Muscle of back (tissue), 13 donors: ENCODE measurements at places on chromosomes 16 and 17. TPM values are rescaled to one million over a fixed set of nuclear protein-coding genes. Genes with fewer than 3 reads are reported as not detected.

DNA sequence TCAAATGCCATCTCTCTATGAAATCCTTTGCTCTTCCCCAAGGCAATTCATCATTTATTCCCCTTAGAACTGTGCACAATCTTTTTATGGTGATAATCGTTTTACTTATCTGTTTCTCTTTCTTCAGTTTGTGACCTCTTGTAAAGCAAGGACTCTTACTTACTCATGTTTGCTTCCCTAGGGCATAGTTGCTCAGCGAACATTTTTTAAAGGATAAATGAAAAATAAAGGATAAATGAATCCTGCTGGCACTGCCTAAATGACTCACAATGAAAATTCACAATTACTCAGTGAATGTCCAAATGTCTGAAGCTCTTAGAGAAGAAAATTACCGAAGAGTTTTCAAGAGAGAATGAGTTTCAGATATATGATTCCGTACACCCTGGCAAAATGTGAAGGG is 671.7 kb downstream of the CDH11 start:
- no peak for DNase-seq

DNA sequence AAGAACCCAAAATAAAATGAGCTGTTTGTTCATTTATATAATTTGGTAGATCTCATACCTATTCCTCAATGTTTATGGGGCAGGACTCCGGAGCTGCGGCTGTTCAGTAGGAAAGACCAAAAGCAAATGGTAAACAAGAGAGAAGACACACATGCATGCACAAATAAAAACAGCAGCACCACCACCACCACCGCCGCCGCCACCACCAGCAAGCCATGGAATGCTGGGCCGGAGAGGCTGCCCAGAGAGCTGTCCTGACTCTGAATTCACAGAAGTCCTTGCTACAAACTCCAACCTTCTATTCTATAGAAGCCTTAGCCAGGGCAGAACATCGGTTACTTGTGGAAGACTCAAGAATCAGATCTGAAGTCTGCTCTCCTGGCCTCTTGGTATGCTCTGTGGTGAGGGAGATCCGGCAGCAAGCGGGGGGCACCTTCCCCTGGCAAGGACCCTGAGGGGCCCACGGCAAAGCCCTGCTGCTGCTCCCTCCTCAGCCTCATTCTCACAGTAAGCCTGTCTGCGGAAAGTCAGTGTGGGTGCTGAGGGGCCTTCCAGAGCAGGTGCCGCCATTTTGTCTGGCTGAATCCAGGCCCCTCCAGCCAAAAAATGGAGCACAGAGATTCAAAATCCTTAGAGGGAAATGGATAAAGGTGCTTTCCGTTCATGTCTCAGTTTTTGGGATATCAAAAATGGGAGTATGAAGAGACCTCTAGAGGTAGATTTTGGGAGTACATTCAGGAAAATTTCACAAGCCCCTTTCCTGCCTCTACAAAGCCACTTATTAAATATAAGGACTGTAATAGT is 6.4 kb upstream of the FOXJ1 start:
- no peak for DNase-seq

- no peak for DNase-seq
Measured at GRCh38 chr17:55466671-55467070, 44.6 kb downstream of the SMIM36 start.

DNA sequence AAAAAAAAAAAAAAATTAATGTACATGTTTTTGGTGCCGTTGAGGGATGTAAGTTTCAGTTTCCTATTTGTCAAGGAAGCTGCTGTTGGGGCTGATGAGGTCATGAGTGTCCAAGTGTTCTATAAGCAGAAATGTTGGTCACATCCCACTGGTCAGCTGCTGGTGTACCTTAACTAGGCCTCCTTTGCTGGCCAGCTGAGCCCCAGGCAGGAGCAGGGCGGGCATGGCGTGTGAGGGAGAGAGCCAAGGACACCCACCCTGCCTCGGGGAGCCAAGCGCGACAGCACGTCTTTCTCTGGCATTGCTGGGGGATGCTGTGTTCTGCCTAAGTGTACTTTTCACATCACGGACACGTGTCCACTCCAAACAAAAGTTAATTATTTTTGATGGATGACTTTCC is 108.1 kb upstream of the CDC42EP4 start:
- DNase-seq, result no peak

GRCh38 chr17:43588664-43589435 is 42.7 kb upstream of the ETV4 start:
- DNase-seq, result no peak

GRCh38 chr17:49741009-49741691 is 22.8 kb downstream of the FAM117A start:
- no peak for DNase-seq

DNA sequence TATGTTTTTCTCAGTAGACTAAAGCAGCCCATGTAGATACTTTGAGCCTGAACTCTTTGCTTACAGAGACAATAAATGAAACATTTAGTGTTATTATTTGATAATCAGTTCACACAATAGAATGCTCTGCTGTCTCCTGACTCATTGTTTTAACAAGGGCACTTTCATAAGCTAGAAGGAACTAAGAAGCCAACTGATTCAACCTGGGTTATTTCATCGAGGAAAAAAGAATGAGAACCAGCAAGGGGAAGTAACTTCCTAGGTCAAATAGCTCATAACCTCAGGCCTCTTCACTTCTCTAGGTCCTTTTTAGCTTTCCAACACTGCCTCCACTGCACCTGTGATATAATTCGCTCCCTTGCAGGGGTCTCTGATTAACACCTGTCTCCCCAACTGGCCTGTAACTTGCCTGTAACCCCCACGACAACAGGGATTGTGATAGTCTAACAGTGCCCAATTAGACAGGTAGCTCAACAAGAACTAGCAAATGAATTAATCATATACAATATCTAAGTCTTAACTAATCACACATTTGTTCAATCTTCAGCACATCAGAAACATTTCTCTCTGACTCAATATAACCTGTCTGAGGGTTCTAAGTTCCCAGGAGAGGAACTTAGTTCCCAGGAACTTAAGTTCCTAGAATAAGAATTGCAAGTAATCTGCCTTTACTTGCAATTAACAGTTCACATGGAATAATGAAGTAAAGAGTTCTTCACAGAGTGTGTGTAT is 34.8 kb downstream of the RFFL start:
- DNase-seq, result no peak

DNA sequence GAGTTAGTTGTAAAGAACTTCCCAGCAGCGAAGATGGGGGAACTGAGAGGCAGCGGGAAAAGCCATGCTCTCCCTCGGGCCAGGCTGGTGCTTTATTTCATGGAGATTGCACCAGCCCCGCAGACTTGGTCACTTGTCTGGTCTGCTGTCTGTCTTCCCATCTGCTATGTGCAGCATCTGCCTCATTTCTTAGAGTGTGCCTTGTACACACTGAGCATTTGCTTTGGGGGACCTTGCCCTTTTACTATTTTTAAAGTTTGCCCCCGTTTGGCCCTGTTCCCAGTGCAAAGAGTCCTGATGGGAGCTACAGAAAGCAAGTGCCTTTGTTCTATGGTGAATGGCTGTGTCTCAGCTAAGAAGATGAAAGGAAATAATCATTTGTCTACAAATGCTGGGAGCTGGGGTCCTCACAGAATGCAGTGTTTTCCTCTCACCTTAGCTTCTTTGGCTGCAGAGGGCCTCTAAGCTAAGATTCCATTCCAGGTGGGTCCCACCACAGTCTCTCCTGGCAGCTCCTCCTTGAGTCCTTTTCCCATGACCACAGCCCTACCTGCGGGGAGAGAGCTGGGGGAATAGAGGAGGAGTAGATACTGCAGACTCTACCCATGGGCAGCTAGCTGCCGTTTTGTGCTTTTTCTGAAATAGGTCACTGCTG is 25.1 kb upstream of the CNOT1 start:
- no peak for DNase-seq

DNA sequence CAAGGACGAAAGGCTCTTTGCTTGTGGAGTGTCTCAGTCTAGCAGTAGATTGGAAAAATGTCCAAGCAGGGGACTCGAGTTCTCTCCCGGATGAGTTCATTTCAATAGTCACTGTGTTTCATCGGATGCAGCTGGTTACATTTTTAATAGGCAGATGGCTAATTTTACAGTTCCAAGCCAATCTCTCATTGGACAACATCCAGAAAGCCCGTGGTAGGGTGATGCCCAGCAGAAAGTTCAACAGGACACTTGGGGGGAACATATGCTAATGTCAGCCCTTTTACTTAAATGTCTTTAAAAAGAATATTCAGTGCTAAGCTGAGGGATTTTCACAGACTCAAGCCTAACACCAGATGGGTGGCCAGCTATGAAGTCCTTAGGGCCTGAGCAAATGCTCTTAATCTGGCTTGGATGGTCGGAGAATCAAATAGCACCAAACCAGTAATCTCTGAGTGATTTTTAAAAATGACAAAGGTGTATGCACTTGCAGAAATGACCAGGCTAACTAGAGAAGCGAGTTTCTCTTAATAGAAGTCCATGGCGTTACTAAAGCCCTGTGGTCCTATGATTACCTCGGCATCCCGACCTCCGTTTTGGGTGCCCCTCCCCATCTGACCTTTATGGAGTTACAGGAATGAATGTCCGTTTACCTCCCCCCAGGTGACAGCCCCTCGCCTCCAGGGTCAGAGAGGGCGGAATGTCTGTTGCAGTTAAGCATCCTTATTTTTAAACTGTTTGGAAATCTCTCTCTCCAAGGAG is 289.2 kb upstream of the SALL1 start:
- DNase-seq, result peak; percentile 14

DNA sequence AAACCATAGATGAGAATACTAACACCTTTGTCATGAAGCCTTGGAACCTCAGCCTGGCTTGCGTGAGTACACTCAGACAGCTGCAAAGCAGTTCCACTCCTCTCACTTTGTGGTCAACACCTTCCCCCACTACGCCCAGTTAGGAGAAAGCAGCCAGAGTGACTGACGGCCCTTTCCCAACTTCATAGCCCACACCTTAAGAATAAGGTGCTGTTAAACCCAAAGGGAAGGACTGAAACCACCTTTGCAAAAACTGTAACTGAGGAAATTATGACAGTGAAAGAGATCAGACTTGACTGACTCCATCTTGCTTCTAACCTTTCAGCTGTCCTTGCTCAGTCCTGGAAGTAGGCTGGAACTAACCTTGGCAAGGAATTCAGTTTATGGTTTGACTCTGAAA is 13.7 kb downstream of the N4BP1 start:
- DNase-seq, result no peak

GRCh38 chr16:66091471-66091891 is 275.0 kb upstream of the CDH5 start:
- DNase-seq, result no peak

DNA sequence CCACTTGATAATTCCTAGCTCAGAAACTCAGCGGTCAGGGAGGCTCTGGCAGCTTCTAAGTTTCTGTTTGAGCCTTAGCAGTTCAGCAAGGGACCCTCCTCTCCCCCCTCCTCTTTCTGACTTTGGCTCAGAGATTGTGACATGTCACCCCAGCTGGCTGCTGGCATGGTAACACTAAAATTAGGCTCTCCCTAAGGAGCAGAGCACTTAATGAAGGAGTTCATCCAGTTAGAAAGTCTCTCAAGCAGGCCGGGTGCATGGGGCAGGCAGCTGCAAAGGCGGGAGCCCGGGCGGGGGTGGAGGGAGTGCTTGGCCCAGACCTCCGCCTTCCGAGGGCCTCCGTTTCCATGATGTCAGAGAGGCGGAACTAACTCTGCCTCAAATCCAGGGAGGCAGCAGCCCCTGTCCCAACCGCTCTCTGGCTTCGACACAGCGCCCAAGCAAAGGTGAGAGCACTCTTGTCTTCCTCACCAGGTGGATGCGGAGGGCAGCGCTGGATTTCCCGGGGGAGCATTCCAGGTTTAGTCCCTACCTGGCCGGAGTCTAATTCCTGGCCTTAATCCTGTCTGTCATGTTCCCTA is 128.0 kb upstream of the PLCG2 start:
- peak; percentile 92 for DNase-seq

GRCh38 chr17:49434821-49435670 is 20.4 kb upstream of the PHB1 start:
- no peak for DNase-seq

DNA sequence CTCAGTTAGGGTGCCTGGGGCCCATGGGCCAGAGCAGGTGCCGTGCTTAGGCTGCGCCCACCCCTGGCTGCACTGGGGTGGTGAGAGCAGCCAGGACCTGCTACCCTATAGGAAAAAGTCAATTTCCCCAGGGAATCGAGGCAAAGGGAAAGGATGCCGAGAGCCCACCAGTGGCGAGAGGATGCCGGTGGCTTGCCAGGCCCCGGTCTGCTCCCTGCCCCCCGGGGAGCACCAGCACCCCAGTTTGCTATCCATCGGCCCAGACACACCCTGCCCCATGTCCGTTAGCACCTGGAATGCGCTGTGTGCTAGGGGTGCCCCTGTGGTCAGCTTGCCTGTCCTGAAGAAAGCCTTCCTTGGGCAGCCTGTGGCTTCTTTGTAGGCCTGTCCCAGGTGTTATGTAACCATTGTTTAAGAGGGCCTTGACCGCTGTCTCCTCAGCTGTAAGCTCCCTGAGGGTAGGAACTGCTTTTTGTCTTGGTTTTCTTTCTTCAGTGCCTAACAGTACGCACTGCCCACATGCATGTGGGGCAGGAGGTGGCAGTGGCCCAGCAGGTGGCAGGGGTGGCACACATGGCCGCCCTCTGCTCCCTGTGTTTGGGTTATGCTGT is 40.8 kb downstream of the NT5M start:
- DNase-seq, result no peak

GRCh38 chr17:79071161-79071740 is 3.4 kb upstream of the ENGASE start:
- no peak for DNase-seq

GRCh38 chr16:19785512-19786130 is 67.5 kb downstream of the IQCK start:
- peak; percentile 77 for DNase-seq

DNA sequence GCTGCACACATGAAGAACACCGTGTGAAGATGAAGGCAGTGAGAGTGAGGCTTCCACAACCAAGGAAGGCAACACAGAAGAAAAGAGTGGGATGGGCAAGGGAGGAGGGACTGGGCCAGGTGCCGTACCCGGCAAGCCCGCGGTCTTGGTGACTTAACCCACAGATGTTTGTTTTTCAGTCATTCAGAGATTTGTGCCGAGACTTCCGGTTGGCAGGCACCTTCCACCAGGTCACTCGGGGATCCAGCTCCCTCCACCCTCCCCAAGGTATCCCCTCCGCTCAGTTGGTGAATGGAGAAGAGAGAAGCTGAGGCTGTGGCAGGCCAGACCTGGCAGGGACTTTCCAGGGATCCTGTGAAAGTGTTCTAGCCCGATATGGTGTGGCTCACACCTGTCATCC is 4.9 kb upstream of the KREMEN2 start:
- no peak for DNase-seq

DNA sequence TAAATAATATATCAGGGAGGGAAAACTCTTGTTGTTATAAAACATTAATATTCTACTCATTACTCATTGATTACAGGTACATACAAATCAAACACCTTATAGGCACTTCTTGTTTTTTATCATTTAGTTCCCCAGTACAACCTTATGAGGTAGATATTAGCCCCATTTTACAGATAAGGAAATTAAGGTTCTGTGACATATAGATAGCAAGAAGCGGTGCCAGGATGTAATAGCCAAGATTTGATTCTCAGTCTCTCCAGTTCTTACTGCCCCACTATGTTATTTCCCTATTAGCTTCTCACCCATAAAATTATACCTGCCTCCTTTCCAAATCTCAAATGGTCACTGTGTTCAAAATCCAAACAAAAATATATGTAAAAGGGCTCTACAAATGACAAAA is 36.9 kb downstream of the CMTM3 start:
- no peak for DNase-seq

GRCh38 chr16:20397468-20398074 is 7.0 kb downstream of the PDILT start:
- DNase-seq, result no peak

The OTOA gene
- 0.04 TPM for polyA plus RNA-seq

The ADAP2 gene
- polyA plus RNA-seq, result 5.9 TPM

The TMC7 gene
- polyA plus RNA-seq, result 1.3 TPM

The TRIM72 gene
- polyA plus RNA-seq, result 67.6 TPM

The FOXF1 gene
- 0.08 TPM for polyA plus RNA-seq

The EFNB3 gene
- polyA plus RNA-seq, result 5.0 TPM

The TBX21 gene
- polyA plus RNA-seq, result 0.19 TPM

The NACA2 gene
- polyA plus RNA-seq, result 1.1 TPM

The NR1D1 gene
- 5.0 TPM for polyA plus RNA-seq
